ENCODE measurements at places on chromosomes 6 and 20. TPM values are rescaled to one million over a fixed set of nuclear protein-coding genes. Genes with fewer than 3 reads are reported as not detected.

DNA sequence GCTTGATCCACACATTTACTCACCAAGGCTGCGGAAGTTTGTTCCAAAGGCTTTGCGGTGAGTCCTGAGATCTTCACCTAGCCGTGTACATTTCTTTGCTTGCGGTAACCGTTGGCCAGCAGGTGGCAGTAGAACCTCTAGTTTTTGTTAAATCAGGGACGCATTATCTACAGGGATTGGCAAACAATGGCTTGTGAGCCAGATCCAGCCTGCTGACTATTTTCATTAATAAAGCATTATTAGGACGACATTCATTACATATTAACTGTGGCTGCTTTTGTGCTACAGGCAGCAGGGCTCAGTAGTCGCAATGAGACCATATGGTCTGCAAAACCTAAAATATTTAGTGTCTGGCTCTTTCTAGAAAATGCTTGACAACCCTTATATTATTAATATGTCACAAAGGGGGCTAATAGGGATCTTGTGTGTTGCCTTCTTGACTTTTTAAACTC is 174.1 kb downstream of the DOK5 start:
- H3K4me1 ChIP-seq: no peaks in the 10 kb centered on the region
- H3K27me3 ChIP-seq: no peaks in the 10 kb centered on the region
- H3K4me3 ChIP-seq: no peak overlapping the region
- H3K27ac ChIP-seq: no peak overlapping the region
- peak; percentile 86 for DNase-seq

DNA sequence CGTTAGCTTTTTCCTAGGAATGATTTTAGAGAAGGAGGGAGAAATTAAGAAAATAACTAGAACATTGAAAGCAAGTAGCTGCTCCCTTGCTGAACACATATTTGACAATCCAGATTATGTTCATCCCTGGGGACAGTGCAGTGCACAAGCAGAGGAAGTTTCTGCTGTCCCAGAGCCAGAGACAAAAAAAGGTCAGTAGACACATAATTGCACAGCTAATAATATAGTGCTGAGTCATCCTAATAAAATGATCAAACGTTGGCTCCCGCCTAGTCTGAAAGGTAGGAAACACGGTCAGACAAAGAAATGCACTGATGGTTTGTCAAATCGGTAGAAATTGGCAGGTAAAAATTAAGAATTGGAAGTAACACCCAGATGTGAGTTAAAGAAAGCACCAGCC is 21.7 kb upstream of the SSTR4 start:
- no peaks in the 10 kb centered on the region for H3K27me3 ChIP-seq
- H3K36me3 ChIP-seq: no peaks in the 10 kb centered on the region
- H3K27ac ChIP-seq: no peak overlapping the region
- no peak for DNase-seq
- no peak overlapping the region for H3K4me3 ChIP-seq

GRCh38 chr6:144712541-144712940 is 427.4 kb downstream of the UTRN start:
- no peak overlapping the region for H3K4me3 ChIP-seq
- peak overlapping the region; percentile 30 for H3K27ac ChIP-seq
- DNase-seq: no peak
- H3K36me3 ChIP-seq: 0 out of 2 replicates have a peak, but pooled peaks cover 3% of the 10 kb centered on the region

Gene TPBG
- 29.6 TPM for total RNA-seq

Gene VWA7
- 1.2 TPM for total RNA-seq
